Anterior cingulate cortex (tissue), 58 donors: ENCODE measurements at places on chromosomes 1 and 21.
A peak's percentile ranks its signal among the peaks of the same experiment; 100 is the strongest.

- DNase-seq = no peak
These were observed 19.2 kb downstream of the AGPAT3 start for GRCh38 chr21:43884012-43884860.

- DNase-seq = no peak
These were observed 101.5 kb downstream of the TENT5C start for GRCh38 chr1:117707371-117707770.

GRCh38 chr1:105310063-105310462 is 1560.4 kb downstream of the AMY1C start:
- no peak for DNase-seq

GRCh38 chr1:36539526-36539925 is 56.8 kb upstream of the CSF3R start:
- no peak for DNase-seq

- DNase-seq = no peak
These were observed 18.6 kb upstream of the ANKRD45 start for GRCh38 chr1:173688300-173688699.

DNA sequence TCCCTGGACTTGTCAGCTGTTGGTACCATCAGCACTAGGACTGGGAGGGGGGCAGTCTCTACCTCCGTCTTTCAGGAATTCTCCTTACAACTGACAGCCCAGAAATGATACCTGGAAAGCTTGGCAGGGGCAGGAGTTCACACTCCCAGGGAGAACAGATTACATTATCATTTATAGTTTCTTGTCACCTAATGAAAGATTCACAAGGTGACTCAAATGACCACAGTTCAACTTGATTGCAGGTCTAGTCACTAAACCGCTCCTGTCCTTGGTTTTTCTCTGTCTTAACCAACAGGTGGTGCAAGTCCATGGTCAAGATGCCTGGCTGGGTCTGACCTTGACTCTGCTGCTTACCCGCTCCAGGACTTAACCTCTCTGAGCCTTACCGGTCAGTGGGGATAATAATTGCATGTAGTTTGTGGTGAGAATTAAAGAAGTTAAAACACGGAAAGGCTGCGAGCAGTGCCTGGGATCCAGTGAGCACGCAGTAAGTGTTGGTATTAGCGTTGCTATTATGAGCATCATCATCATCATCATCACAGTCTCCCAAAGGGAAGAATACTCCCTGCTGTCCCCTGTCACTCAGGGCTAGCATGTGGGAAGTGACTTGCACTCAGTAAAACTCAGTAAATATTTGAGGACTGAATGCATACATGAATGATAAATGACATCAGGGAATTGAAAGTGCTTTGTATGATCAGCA is 125.3 kb upstream of the CD34 start:
- no peak for DNase-seq

DNA sequence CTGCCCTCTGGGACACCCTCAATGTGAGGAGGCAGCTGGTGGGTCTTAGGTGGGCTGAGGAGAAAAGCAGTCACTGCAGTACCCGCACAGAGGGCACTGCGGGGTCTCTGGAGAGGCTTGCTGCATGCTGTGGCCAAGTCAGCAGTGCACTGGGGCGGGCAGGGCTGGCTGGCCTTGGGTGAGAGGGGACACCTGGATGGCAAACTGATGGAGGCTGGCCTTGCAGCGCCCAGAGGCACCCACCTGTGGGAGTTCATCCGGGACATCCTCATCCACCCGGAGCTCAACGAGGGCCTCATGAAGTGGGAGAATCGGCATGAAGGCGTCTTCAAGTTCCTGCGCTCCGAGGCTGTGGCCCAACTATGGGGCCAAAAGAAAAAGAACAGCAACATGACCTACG is 3.2 kb downstream of the ELF3 start:
- DNase-seq = no peak

DNA sequence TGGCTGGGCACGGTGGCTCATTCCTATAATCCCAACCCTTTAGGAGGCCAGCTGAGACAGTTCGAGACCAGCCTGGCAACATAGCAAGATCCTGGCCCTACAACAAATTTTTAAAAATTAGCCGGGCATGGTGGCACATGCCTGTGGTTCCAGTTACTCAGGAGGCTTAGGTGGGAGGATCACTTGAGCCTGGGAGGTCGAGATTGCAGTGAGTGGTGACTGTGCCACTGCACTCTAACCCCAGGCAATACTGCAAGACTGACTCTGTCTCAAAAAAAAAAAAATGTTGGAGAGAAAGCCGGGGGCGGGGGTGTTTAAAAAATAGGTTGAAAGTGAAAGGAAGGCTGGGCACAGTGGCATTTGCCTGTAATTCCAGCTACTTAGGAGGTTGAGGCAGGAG is 16.5 kb downstream of the CLDN19 start:
- no peak for DNase-seq

DNA sequence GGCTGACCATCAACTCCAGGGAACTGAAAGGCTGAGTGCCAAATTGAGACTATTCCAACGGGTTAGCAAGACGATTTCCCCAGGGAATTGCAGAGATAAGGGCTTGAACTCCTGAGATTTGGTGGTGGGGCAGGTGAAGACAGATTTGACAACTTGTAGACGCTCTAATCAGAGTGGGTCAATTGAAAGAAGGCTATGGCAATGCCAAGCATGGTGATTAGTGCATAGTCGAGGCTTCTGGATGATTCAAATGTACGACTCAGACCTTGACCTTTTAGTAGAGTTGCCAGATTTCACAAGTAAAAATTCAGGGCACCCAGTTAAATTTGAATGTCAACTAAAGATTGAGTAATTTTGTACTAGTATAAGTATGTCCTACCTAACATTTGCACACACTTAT is 302.1 kb upstream of the SPAG17 start:
- DNase-seq = no peak

- DNase-seq = peak; percentile 44
These were observed at the start of gene RNF11 for GRCh38 chr1:51235673-51236530. RNF11 (plus strand) TSS chr1:51236273; CDS start chr1:51236757, 484 bp downstream.

GRCh38 chr1:110594456-110595352 is 11.5 kb downstream of the KCNA2 start:
- peak; percentile 45 for DNase-seq

DNA sequence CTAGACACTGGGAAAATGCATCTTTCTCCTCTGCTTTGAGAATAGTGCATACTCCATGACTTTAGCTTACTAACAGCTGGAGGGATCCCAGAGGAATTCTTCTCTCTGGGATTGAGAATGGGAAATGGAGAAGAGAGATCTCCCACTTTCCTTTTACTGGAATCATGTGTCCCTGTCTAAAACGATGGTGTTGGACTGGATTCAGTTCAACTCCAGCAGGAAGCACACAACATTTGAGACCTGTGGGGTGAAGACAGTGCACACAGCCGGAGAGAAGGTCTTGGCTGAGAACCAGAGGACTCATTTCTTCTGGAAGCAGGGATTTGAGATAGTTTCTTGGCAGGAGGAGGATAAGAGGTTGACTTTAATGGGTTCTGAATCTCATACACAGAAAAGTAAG is 58.7 kb downstream of the TRABD2B start:
- DNase-seq = no peak

GRCh38 chr1:62724430-62724829 is 36.2 kb upstream of the DOCK7 start:
- DNase-seq = no peak

DNA sequence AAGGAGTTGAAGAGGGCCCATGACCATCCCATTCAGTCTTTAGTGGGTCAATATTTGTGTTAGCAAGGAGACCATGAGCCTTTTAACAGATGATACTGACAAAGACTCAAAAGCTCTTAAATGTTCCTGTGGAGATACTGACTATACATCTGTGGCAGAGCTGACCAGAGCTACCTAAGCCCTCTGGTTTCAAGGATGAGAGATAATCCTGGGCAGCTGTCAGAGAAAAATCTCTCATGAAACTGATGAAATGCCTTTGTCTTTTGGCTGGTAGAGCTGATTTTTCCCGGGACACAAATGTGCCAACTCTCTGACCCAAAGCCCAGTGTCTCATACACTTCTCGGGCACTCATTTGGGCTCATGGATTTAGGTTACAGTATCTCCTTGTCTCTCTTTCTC is 100.9 kb downstream of the XCL2 start:
- DNase-seq = no peak

GRCh38 chr1:110780600-110781484 is 92.1 kb upstream of the CD53 start:
- DNase-seq = peak; percentile 30

DNA sequence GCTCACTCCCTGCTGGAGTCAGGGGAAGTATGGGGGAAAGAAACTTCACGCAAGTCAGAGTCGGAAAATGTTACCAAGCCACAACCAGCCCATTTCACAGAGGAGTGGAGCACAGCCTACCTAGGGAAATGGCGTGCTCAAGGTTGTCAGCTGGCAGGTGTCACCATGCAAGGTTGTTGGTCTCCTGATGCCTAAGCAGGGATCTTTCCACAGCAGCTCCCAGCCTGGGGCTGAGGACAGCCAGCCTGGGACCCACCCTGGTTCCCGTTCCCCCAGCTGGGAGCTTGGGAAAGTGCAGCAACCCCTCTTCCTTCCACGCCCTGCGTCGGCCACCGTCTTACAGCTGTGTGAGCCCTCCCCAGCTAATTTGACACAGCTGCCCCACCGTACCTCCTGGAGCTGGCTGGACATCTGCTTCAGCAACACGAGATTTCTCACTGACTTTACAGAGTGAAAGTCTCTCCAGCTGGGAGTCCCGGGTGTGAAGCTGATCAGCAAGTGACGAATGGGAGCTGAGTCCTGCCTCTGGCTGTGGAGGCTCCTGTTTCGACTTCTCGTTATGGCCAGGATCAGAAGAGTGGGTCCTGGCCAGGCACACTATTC is 224.6 kb upstream of the RAB4A start:
- DNase-seq = no peak

- DNase-seq = no peak
These were observed 53.4 kb upstream of the COX20 start for GRCh38 chr1:244782056-244782455.

DNA sequence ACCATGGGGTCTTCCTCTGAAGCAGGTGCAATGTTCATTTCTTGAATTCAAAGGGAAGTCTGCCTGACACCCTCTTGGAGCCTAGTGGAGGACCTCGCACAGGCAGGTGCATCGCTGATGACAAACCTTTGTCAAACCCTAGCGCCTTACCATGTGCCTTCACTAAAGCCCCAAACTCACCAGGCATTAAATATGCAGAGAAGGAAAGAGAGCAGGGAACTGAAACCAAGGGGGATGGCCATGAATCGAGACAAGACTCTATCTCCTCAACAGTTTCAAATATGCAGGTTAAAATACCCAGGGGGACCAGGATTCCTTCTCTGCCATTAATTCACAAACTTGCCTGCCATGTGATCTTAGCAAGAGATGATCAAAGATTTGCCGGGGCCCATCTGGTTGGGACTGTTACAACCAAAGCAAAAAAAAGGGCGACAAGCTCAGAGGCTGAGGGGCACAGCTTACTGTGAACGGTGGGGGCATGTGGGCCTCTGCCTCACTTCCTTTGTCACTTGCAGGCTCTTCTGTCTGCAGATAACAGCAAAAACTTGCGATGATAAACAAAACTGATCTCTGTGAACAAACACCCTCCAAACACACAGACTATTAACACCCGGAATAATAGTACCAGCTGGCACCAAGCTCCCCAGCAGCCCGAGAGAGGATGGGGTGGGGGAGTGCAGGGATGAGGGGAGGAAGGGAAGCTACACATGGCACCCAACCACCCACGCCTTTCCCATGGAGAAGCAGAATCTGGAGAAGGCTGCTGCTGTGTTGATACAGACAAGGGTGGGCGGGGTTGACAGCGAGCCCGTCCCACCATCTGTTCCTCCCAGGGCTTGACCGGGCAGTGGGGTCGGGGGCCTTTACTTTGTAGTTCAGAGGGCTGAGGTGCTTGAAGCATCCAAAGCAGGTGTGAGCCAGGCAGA is 33.9 kb downstream of the TMEM63A start:
- DNase-seq = peak; percentile 53

DNA sequence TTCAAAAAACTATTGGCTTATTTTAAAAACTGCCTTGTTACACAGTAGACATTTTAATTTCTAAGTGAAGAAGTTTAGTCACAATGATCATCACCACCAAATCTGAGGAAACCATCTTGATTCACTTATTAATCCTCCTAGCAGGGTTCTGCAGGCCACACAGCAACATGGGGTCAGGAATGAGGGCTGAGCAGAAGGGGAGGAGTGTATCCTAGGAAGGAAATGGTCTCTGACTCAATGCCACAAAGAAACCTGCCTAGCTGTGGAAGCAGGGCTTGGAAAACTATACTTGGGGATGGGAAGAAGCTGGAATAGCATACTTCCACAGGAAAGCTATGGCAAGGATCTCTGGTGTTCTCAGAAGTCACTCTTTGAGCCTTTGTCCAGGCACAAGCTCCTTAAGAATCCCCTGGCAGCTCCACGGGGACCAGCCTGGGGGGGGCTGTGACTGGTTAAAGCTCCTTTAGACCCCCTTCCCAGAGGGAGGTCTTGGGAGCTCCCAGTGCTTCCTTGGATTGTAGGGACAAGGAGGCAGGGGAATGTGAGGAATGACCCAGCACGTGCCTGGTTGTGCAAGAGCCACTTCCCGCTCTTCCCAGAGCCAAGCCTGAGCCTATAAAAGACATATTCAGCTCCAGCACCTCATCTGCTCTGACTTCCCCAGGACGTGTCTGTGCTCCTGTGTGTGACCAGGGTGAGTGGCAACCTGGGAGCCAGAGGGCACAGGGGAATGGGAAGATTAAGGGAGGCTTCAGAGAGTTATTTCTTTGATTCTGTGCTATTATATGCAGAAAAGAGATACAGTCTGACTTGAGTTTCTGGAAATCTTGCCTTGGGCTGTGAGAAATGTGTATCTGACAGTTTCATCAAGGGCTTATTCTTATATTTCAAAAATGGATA is at the start of gene LCE2A:
Gene LCE2A (plus strand): TSS at position 645 of the 900 bp plus-strand sequence. CDS start 557 bp downstream, outside the sequence.
- DNase-seq = no peak

GRCh38 chr1:167797015-167797414 is 75.2 kb downstream of the MPZL1 start:
- peak; percentile 16 for DNase-seq
